ENCODE measurements at places on chromosomes 5 and 9.

- DNase-seq = no peak
These were observed 84.9 kb downstream of the PPIC start for GRCh38 chr5:122951658-122952057.

- DNase-seq = no peak
These were observed 15.5 kb upstream of the FAM120AOS start for GRCh38 chr9:93468763-93469456.

- no peak for DNase-seq
These were observed 112.8 kb downstream of the CMYA5 start for GRCh38 chr5:79802406-79802805.

DNA sequence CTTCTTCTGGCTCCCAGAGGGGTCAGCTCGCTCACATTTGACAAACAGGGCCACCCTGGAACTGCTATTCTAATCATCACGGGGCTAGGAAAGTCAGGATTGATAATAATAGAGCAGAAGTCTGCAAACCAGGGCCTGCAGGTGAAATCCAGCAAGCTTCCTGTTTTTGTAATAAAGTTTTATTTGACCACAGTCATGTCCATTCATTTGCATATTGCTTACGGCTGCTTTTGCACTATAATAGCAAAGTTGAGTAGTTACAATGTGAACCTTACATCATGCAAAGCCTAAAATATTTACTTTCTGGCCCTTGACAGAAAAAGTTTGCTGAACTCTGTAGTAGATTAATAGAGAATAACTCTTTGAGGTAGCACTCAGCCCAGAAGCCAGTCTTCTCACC lies 63.2 kb upstream of the CTXN3 start:
- DNase-seq = no peak

Data from activated CD4-positive, alpha-beta T cell treated with anti-CD3 and anti-CD28 coated beads, Interleukin-2, amount 50 U/mL, for 1 hour (primary cell).